NT2/D1 (cell line): ENCODE measurements at places on chromosomes 16 and 17.

DNA sequence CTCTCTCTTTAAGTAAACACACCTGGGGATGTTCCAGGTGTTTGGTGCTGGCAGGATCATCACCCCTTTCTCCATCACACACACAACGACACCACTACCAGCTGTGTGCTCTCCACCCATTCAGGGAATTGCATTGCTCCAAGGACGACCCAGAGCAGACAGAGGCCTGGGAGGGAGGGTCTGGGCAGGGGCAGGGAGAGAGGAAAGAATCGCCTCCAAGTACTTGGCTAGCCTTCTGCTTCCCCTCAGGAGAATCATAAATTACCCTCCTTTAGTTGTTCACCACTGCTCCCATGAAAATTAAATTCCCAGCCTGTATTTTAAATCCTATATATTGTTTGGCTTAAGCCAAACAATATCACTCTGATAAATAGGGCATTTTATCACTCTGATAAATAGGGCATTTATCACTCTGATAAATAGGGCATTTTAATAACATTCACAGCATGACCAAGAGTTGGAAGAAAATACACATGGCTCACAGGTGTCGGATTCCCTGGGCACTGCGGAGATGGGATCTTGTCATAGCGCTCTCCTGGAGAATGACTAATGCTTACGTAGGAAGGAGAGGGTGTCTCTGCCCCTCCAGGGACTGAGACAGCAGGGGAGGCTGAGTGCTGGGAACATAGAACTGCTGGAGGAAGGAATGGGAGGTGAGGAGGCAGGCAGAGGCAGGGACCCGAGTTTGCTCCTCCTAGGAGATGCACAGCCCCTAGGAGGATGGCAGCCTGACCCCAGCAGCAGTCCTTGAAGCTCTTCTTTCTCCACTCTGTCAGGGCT is 673.6 kb downstream of the HS3ST4 start:
- DNase-seq, result no peak

GRCh38 chr17:53971361-53971760 is 148.6 kb downstream of the KIF2B start:
- DNase-seq, result no peak

DNA sequence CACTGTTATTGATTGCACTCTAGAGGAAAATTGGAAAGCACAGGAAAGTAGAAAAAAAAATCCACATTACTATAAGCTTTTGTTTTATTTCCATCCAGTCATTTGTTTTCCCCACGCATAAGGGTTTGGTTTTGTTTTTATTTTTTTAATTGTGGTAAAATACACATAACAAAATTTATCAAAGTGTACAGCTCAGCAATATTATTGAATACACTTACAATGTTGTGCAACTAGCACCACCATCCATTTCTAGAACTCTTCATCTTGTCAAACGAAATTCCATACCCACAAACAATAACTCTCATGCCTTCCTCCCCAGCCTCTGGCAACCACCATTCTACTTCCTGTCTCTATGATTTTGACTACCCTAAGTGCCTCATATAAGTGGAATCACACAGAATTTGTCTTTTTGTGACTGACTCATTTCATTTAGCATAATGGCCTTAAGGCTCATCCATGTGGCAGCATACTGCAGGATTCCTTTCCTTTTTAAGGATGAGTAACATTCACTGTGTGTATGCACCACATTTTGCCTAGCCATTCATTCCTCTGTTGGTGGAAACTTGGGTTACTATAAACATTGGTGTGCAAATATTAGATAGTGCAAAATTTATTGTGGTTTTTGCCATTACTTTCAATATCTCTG is 11.1 kb downstream of the SPPL2C start:
- DNase-seq, result no peak

DNA sequence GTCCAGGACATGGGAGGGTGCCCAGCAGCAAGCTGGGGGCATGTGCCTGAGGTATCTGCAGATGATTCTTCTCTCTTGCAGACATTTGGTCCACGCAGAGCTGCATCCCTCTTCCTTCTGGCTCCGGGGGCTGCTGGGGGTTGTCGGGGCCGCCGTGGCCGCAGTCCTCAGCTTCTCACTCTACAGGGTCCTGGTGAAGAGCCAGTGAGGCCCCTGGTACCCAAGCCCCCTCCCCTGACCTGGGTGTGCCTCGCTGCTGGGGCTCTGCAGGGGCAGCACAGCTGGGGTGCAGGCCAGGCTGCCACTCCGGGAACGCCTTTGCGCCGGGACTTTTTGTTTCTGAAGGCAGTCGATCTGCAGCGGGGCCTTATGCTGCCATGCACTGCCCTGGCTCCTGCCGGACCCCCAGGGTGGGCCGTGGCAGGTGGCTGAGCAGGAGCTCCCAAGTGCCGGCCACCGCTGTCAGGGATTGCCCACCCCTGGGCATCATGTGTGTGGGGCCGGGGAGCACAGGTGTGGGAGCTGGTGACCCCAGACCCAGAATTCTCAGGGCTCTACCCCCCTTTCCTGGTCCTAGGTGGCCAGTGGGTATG is 2.0 kb upstream of the RHBDL1 start:
- DNase-seq, result no peak

DNA sequence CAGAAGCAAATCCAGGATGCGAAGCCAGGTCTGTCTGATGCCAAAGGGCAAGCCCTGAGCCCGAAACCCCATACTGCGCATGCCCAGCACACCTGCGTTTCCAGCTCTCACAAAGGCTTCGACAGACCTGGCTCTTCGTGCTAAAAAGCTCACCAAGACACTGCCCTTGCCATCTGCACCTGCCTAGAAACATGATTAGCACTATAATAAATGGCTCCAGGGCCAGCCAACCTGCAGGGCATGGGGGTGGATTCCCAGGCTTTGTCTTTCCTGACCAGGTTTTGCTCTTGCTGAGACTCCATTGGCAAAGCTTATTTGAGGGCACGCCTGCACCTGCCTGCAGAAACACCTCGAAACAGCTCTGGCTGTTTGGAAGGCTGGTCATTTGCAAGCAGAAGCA is 14.4 kb upstream of the PLD6 start:
- no peak for DNase-seq

DNA sequence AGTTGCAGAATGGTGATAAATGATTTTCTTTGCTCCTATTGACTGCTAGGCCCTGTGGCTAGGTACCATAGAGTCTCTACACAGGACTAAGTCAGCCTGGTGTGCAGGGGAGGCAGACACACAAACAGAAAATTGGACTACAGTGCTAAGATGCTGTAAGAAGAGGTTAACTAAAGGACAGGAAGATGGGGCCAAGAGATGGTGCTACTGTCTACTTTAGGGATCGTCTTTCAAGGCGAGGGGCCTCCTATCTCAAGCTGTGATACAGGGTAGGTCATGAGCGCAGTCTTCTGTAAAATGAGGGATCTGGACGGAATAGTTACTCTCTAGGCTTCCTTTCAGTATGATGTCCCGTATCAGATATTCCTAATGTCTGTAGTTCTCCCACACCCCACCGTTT is 817 bp downstream of the NME1 start:
- no peak for DNase-seq

GRCh38 chr17:65131946-65132345 is 5.2 kb upstream of the RGS9 start:
- DNase-seq, result no peak

DNA sequence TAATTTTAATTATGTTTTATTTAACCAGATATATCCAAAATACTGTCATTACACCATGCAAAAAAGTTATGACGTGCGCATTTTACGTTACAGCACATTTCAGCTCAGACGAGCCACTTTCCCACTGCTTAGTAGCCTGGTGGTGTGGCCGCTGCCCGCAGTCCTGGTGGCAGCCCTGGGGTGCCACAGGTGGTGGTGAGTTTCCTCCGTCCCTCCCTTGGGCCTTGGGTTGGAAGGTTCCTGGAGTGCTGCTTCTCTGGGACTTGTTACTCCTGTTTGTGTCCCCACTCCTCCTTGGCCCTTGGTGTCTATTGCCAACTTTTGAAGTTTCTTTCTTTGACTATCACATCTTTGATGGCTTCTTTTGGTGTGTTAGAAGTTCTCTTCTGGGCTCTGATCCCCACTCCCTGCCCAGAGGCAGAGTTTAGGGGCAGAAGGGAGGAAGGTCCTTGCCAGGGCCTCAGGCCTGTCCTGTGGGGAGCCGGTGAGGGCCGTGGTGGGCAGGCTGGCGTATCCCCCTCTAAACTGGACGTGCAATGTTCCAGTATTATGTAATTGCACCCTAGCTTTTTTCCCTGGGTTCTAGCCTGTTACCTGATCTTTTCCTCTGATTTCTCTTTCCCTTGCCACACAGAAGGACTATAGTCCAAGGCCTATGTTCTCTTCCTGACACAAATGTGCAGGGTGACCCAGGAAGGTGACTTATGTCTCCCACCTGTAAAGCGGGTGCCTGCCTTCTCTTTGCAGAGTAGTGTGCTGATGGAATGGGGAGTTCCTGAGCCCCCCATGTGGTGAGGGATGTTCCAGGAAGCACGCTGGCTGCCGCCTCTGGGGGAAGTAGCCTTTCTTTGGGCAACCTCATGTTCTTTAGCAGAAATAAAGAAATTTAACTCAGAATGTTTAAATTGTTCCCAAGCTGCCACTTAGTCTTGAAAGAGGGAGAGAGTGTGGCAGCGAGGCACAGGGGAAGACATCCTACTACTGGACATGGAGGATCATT is 8.4 kb downstream of the MPRIP start:
- no peak for DNase-seq

- DNase-seq, result no peak
Measured at GRCh38 chr16:2467528-2468232, 3.4 kb upstream of the NTN3 start.

DNA sequence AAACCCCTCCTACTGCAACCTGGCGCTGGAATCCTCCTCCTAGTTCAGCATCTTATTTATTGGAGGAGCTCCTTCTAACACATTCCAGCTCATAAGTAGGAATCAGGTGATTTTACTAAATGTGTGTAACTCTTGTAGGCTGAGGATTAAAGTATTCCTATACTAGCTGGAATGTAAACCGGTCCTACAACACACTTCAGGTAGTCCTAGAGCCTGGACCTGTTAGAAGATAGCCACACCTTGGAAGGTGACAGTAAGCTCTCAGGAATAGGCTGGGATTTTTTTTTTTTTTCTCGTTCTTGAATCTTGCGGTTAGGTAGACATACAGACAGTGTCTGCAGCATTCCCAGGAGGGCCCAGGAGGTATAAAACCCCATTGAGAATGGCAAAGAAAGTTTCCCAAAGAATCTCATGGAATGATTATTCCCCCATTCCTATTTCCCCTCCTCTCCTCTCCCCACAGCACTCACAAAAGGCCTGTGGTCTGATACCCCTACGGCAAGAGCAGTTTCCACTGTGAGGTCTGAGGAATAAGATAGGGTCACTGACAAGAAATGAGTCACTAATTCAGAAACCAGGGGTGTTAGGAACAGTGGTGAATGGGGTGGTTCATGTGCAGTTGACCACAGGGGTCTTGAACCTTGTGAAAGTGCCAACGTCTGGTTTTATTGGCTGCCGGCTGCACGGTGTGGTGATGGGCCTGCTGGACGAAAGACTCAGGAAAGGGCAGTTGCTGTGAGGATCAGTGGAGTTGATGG is 267.1 kb downstream of the UTP18 start:
- DNase-seq, result no peak
